ENCODE measurements at places on chromosomes 4 and X. TPM values are rescaled to one million over a fixed set of nuclear protein-coding genes. Genes with fewer than 3 reads are reported as not detected.

DNA sequence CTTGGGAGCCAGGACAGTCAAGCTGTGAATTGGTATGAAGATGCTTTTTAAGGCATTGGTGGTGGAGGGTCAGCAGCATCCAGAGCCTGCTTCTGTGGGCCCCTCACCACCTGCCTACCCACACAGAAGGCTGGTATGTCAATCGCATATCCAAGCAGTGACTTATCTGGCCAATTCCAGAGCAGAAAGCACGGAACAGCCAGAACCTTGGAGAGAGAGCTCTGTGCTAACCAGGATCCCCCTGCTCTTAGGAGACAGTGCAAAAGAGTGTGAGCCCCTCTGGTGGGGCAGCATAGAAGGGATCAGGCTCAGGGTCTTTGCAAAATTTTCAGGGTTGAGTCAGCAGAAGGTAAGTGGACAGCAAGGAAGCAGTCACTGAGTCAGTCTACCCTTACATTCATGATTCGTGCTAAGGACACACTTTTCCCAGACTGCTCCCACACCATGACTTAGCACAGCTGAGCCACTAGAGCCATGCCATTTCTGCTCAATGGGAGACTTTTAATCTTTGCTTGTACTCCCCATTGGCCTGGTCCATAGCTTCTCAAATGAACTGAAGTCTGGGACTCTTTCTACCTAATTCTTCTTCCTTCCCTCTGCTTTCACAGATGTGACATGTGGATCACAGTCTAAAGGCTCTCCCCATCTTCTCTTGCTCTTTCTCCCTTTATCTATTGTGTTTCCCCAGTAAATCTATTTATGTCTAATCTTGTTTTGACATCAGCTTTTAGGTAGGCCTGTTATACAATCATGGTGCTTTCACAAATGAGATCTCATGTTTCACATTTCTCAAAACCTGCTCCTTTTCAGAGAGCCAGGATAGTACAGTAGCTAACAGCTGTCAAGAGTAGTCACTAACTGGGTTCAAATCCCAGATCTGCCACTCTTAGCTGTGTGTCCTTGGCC lies 20.0 kb downstream of the MORF4L2 start:
- DNase-seq: no peak

GRCh38 chrX:39936886-39937770 lies 160.6 kb downstream of the BCOR start:
- no peak for DNase-seq

DNA sequence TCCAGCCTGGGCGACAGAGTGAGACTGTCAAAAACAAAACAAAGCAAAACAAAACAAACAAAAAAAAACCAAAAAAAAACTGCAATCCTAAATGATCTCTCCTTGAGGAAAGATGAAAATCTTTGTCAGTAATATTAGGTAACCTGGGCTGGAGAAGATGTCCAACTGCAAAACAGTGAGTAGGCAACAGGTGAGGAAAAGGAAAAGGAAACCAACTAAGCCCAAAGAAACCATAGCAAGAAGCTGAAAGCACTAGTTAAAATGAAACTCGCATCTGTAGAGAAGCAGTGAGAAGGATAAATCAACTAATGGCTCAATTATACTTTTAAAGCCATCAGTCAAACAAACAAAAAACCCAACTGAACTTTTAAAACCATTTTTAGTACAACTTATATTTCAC lies 54.2 kb downstream of the ENOX2 start:
- DNase-seq: no peak

DNA sequence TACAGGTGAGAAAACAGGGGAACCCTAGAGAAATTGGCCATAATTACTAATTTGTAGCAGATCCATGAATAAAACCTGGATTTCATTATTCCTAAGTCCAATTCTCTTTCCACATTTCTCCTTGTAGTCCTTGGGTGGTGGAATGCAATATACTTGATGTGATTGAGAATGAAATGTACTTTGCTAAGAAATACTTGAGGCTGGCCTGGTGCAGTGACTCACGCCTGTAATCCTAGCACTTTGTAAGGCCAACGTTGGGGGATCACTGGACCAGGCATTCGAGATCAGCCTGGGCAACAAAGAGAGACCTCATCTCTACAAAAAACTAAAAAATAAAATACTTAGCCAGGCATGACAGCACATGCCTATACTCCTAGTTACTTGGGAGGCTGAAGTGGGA lies 15.9 kb downstream of the TMEM184C start:
- DNase-seq: no peak

DNA sequence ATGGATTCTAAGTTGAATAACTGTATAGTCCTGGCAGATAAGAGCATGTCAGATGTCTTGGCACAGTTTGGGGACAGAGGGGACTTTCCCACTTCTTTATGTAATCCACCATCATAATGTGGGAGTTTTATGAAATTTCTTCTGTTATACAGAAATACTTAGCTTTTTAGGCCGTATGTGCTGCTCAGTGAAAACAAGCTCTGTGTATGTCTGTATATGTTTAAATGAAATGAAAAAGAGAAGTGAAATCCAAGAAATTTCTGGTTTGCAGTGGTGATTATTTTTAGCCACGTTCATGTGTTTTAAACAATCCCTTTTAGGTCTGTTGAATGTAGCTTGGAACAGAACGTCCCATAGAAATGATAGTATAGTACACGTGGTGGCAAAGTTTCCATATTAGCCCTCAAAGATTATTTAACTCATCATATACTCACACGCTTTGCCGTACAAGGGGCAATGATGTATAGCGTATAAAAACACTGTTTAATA lies 41.0 kb downstream of the GAB1 start:
- peak; percentile 53 for DNase-seq

- DNase-seq: no peak
Observed at GRCh38 chrX:16601885-16602284, 48.1 kb upstream of the S100G start.

DNA sequence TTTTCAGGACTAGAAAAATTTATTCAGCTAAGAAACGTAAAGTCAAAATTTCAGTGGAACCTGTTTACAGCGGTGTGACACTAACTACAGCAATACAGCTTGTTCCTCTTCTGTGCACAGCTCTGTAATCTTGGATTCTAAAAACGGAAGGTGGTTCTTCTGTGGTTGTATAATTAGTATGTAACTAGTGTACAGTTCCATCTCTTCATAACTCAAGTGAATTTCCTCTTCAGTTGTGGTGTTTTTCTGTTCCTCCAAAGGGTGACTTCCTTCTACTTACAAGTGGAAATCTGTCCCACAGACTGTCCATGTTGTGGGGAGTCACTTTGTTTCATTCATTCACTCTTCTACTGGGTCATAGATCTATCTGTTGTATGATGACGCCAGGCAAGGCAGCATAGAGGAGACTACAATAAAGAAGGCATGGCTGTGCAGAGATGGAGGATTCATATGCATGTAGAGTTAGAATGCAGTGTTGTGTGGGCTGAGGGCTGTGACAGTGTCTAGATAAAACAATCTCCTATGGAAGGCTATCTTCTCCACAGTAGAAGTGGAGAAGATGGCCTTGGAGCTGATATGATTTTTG lies 5.4 kb downstream of the DAPP1 start:
- no peak for DNase-seq

DNA sequence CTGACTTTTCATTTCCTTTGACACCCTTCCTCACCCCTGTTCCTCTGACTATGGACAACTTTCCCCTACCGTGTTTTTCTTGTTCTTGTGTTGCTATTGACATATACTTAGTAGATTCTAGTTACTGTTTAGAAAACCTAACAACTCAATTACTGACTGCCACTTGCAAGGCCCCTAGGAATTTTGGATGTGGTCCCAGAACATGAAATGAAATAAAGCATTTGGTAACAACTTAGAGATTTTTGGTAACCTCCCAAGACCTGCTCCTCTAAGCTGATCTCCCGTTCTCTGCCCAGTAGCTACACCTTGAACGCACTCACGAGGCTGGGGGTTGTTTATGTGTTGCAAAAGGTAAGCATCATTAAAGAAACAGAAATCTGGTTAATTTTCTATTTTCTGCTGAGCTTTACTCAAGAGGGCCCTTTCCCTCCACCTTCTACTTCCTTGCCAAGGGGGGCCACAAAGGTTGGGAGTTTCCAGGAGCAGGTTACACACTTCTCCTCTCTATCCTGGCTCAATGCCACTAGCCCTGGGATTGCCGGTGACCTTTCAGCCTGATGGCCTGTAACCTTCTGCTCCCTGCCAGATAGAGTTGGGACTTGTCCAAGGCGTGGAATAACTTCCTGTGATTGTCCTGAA lies 20.5 kb downstream of the GAB3 start:
- DNase-seq: no peak

GRCh38 chrX:19133784-19134183 lies 11.5 kb upstream of the ADGRG2 start:
- DNase-seq: no peak

DNA sequence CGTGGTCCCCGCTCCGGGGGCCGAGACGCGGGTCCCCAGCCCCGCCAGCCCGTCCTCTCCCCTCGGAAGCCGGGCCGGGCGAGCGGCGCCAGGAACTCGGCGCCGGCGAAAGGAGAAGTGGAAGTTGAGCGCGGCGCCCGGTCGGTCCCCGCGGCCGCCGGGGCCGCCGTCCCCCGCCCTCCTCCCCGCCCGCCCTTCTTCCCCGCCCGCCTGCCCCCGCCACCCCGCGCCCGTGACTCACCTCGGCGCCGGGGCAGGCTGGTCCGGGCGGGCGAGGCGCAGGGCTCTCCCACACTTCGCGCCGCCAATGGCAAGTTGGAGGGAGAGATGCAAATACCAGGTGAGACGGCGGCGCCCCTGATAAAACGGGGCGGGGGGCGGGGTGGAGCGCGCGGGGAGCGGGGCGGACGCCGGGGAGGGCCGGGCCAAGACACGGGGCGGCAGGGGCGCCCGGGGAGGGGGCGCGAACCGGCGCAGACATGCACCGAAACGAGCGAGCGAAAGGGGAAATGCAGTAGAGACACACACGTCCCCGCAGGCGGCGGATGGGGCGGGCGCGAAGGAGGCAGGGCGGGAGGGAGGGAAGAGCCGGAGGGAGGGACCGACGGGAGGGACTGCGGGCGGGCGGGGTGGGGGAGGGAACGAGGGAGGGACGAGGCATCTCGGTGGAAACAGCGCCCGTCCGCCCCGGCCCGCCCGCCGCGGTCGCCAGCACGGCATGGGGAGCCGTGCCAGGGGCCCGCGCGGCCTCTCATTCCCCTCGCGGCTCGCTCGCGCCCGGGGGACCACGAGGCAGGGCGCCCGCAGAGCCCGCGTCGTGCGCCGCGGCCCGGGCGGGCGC lies at the start of gene ELF4:
ELF4 (minus strand) TSS at position 119 of the 841 bp plus-strand sequence. CDS start 29,167 bp downstream, outside the sequence.
- no peak for DNase-seq

DNA sequence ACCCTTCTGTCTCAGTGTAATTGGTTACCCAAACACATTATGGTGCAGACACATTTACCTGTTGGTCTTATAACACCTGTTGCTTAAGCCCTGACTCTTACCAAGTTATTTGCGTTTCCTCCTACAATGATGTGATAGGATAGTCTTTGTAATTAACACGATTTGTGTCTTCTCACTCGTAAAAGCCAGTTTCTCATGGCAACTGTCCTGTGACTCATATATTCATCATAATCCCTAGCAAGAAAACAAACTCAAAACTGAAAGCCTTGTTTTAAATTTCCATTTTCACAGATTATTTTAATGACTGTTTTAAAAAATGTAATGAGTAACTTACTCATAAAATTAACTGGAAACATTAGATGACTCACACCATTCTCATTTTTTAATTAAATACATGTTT lies 495.2 kb downstream of the NLGN4X start:
- no peak for DNase-seq

The ARHGAP6 gene
- 9.3 TPM for polyA plus RNA-seq

The ART3 gene
- 38.3 TPM for polyA plus RNA-seq

The CLDN22 gene
- polyA plus RNA-seq: not detected

The IDH3G gene
- 49.6 TPM for polyA plus RNA-seq

The SCOC gene
- polyA plus RNA-seq: 39.4 TPM

The ZCCHC18 gene
- 2.5 TPM for polyA plus RNA-seq

The GYPA gene
- polyA plus RNA-seq: 3.9 TPM

The ZAR1 gene
- polyA plus RNA-seq: not detected

The FRMPD3 gene
- polyA plus RNA-seq: 0.20 TPM

Measured in forelimb muscle (tissue), 1 donor.